ENCODE measurements at places on chromosomes 3 and 15. TPM values are rescaled to one million over a fixed set of nuclear protein-coding genes. Genes with fewer than 3 reads are reported as not detected.

Gene GOLGA8J
- not detected for total RNA-seq

Gene RTP1
- total RNA-seq, result not detected

Gene NR1D2
- total RNA-seq, result 34.4 TPM

Gene CYP8B1
- not detected for total RNA-seq

Gene PARP3
- total RNA-seq, result 22.9 TPM

Gene WDR6
- 101 TPM for total RNA-seq

Gene NME9
- total RNA-seq, result 0.40 TPM

Gene SLC6A20
- total RNA-seq, result not detected

Gene GOLGA8O
- total RNA-seq, result not detected

Gene ALDH1L1
- 39.9 TPM for total RNA-seq

Gene TRH
- total RNA-seq, result not detected

Gene SCN5A
- 1.0 TPM for total RNA-seq

Gene SKOR1
- 0.58 TPM for total RNA-seq

Gene GOLGA6L10
- total RNA-seq, result 1.7 TPM

Gene KNG1
- total RNA-seq, result not detected

Gene CADPS
- total RNA-seq, result 8.1 TPM

Gene TLR9
- 0.17 TPM for total RNA-seq

Gene SLC28A2
- total RNA-seq, result not detected

Gene TMC3
- 0.17 TPM for total RNA-seq

Gene DUSP7
- total RNA-seq, result 10.0 TPM

Gene ARPC4
- 191 TPM for total RNA-seq

Gene FEZF2
- total RNA-seq, result not detected

Gene CX3CR1
- 0.23 TPM for total RNA-seq

Gene ZNF660
- 2.9 TPM for total RNA-seq

Gene ONECUT1
- total RNA-seq, result not detected

Gene CASR
- total RNA-seq, result not detected

Gene ANKRD34C
- total RNA-seq, result not detected

Gene CXCR6
- total RNA-seq, result 0.57 TPM

Gene B4GALT4
- total RNA-seq, result 13.3 TPM
